ENCODE measurements at places on chromosomes 16 and 17.
A peak's percentile ranks its signal among the peaks of the same experiment; 100 is the strongest.

DNA sequence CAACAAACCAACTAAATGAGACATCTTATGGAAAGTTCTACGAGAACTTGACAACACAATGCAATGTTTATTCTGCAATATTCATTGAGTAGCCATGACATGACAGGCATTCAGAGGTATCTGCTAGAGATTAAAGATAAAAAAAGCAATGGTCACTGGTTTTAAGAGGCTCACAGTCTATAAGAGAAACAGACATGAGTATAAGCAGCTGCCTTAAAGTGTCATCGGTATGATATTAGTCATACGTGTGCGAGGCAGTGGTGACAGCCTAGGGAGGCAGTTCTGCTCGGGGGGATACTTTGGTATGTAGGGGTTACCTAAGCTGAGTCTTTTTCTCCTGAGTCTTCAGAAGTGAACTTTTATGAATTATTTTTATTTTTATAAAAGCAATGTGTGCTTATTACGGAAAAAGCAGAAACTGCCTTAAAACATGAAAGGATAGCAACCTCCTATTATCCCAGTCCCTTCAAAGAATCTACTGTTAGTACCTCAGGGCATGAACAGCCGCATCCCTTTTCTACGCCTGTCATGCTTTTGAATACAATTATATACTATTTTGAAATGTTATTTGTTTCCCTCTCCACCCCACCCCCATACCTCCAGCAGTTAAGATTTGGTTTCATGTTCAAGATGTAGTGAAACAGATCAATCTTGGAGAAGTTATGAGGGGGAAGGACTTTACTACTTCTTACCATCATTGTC is 7.7 kb downstream of the ST6GALNAC1 start:
- DNase-seq, result no peak

GRCh38 chr16:30004424-30004776 is 6.4 kb downstream of the DOC2A start:
- no peak for DNase-seq

DNA sequence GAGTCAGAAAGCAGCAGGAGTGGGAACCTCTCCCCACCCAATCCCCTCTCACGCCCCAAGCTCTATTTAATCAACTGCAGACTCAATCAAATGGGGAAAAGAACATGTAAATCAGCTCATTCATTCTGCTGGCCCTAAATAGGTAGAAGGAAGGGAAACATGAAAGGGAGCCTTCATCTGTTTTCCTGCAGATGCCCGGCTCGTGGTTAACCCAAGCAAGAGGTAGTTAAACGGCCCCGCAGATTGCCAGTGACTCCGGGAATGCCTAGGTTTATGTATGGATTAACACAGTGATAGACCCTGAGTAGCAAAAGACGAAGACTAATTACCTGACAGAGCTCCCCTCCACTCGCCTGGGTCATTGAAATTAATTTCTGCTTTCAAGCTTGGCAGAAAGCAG is 542.0 kb downstream of the WWOX start:
- no peak for DNase-seq

DNA sequence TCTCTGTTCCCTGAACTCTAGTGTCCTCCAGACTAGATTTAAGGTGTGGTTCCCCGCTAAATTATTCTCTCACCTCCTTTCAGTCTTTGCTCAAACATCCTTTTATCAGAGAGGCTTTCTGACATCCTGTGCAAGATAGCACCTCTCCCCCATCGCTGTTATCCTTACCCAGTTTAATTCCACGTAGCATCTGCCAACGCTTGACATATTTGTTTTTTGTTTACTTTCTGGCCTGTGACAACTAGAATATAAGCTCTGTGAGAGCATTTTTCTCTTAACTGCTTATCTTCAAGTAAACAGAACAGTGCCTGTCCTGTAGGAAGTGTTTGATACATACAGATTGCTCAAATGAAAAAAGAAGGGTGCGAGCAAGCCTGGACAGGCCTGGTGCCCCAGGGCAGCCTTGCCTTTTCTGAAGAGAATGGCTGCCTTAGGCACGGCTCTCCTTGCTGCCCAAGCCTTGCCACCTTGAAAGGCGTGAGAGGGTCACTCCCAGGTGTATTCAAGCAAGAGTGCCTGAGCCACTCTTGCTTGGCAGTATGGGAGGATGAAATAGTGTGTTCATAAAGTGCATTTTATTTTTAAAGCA is 9.7 kb downstream of the DYNLL2 start:
- no peak for DNase-seq

GRCh38 chr16:3165111-3165822 is 22.7 kb upstream of the OR1F1 start:
- no peak for DNase-seq

DNA sequence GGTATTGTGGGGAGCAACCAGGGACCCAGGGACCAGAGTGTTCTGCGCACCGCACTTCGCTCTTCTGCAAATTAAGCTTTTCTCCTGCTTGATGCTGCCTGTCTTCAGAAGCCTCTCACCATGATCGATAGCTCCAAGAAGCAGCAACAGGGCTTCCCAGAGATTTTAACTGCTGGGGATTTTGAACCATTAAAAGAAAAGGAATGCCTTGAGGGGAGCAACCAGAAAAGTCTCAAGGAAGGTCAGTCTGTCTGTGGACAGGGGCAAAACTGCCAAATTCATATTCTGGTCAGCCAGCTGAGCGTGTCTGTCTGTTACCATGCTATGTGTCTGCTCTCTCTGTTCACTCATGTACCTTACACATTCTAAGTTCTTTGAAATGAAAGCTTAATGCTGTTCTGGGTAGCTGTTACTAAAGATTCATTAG is 115.7 kb downstream of the MRTFB start:
- DNase-seq, result no peak

DNA sequence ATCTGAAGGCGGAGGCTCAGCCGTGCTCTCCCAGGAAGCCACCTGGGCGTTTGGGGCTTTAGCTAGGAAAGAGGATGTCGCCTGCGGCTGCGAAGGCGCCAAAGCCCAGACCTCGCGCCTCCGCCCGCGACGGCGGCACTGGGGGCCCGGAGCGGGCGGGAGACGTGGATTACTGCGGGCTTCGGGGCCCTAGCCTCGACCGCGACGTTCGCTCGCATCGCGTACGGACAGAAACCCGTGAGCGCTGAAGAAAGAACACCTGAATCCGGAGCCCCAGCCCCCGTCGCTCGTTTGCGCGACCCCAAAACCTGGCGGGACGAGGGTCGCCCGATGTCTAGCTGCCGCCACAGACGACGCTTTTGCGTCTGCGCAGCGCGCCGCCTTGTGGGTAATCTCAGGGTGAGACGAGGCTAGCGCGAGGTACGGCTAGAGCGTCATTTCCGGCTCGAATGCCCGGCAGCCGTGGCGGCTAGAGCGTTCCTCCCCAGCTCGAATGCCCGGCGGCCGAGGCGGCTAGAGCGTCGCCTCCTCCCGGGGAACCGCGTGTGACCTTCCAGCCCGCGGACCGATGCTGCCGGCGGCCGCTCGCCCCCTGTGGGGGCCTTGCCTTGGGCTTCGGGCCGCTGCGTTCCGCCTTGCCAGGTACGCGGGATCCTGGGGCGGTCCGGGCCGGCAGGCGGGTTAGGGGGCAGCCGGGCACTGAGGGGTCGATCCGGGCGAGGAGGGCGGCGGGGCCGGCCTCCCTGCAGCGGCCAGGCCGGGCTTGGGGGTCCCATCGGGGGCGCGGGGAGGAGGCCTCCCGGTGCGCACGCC is at the start of gene MRPL12:
MRPL12 (plus strand) TSS at position 434 of the 813 bp plus-strand sequence; CDS start at position 569, 135 bp downstream.
- DNase-seq, result peak; percentile 96

DNA sequence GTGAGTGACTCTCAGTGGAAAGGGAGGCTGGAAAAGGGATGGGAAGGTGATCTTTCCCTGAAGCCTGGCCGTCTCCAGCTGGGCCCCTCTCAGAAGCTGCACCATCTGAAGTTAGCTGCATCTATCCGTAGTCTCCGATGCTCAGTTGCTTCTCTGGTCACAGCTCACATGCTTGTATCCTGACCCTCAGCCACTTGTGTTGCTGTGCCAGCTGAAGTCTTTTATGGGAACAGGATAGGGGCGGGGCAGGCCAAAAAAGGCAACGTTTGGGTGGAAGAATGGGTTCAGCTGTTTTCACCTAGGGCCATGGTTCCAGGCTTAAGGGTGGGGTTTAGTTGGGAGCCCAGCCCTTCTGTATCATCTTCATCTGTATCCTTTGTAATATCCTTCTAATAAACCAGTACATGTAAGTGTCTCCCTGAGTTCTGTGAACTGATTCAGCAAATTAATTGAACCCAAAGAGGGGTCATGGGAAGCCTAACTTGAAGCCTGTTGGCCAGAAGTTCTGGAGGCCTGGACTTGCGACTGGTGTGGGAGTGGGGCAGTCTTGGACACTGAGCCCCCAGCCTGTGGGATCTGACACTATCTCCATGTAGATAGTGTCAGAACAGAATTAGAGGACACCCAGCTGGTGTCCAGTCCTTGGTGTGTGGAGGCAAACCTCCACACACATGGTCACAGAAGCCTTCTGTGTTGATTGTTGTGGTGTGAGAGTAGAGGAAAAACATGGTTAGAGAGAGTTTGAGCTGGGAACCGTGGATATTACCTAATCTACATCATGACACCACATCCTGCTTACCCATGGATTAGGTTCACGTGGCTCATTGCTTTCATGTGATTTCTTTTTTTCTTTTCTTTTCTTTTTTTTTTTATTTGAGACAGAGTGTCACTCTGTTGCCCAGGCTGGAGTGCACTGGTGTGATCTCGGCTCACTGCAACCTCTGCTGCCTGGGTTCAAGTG is 49.3 kb upstream of the FBXO47 start:
- no peak for DNase-seq

DNA sequence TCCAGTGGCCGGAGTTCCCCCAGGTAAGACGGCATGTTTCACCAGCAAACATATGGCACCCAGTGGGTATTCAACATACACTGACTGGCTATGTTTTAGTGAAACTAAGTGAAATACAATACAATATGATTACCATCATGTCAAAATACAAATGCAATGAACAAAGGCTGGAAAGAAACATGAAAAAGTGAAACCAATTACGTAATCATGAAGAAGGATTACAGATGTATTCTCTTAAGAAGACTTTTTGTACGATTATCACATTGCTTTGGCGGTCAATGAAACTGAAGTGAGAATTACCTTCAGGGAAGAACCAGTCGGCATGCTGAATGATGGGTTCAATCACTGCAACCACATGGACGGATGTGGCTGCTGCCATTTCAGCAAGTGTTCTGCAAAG is 71.7 kb downstream of the ARHGAP17 start:
- DNase-seq, result no peak

GRCh38 chr17:67203818-67204217 is 41.2 kb downstream of the HELZ start:
- DNase-seq, result no peak

DNA sequence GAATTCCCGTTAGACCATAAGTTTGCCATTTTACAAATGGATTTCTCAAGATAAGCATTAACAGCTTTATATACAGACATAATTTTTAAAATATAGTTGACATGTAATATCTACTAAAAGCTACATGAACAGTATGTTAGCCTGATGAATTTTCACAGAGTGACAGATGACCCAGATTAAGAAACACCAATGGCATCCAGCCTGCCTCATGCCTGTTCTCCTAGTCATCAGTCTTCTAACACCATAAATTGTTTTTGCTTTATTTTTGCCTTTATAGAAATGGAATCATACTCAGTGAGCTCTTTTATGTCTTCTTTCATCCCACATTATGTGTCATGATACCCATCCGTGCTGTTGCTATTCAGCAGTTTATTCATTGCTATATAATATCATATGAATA is 80.0 kb downstream of the ATF7IP2 start:
- no peak for DNase-seq

- DNase-seq, result no peak
Measured at GRCh38 chr16:17647879-17648872, 177.4 kb upstream of the XYLT1 start.

DNA sequence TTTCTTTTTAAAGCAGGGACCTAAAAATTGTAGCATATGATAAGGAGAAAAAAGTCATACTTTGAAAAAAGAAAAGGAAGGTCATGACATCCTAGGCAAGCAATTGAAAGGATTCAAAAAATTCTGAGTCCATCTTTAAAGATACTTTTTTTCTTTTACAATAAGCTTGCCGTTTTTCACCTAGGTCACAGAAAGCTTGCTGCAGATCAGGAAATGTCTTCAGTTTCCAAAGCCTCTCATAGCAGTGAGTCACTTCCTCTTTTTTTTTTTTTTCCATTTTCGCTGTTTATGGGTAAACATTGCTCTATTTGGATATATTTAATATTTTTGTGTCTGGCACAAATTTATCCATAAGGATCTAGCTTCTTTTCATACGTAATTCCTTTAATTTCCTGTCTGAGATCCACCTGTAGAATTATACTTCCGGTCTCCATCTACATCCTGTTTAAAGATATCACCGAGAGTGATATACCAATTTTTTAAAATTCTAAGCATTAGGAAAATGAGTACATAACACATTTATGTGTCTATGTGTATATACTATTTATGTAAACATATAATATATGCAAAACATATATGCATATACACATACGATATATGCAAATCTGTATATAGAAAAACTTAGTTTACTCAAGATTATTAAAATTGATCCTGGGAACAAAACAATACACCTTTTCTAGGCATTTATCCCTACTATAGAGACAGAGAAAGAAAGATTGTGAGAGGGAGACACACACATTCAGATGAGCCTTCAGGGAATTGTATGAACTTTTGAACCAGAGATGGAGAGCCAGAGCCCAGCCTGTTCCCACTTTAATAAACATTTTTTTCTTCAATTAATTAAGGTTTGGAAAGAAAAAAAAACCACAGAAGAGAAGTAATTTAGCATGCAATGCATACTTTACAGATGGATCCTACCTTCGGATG is 134.4 kb downstream of the SKAP1 start:
- peak; percentile 79 for DNase-seq

- DNase-seq, result peak; percentile 79
Measured at GRCh38 chr17:19727501-19728078, 11.2 kb upstream of the SLC47A2 start.

DNA sequence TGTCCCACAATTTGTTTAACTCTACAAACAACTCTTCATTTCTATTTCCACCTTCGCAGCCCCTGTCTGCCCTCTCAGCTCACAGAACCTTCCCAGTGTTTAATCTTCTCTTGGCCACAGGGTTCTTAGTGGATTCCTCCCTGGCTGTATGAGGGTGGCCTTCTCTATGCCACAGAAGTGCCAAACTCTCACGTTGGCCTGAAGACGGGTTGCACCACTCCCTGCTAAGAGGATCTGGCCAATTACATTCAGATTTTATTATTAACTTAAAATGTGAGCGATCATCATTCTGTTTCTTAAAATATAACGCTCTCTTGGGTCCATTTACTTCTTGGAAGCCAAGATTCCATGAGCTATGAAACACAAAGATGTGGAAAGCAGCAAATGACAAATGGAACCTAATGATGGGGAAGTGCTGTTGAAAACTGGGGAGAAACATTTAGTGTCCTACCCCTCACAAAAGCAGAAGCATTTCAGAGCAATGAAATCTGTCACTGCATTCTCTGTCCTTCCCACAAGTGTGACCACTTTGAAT is 91.3 kb upstream of the NOG start:
- no peak for DNase-seq

- DNase-seq, result no peak
Measured at GRCh38 chr16:706189-707061, 824 bp upstream of the FBXL16 start.

GRCh38 chr16:17362183-17362582 is 108.6 kb downstream of the XYLT1 start:
- DNase-seq, result no peak

Measured in dermis blood vessel endothelial cell (primary cell).